Fibroblast of the aortic adventitia (primary cell): ENCODE measurements at places on chromosomes 5 and 9.

GRCh38 chr9:137301081-137301947 lies 757 bp downstream of the NRARP start:
- DNase-seq: peak; percentile 25

DNA sequence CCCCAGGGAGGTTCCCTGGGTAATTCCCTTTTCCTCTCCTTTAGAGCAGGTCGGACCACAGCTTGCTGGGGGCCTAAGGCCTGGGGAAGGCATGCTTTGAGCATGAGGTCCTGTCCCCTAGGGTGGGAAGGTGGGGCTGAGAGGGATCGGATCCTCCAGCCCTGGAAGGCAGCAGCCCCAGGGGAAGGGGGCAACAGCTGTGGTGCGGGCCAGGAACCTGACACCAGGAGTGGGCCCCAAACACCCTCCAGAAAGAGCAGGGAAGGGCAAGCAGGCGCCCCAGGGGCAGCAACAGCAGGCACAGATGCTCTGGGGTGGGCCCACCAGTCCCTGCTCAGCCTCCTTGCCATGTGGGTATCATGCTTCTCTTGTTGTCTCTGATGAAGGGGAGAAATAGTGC lies 3.2 kb upstream of the CORO2A start:
- DNase-seq: no peak

DNA sequence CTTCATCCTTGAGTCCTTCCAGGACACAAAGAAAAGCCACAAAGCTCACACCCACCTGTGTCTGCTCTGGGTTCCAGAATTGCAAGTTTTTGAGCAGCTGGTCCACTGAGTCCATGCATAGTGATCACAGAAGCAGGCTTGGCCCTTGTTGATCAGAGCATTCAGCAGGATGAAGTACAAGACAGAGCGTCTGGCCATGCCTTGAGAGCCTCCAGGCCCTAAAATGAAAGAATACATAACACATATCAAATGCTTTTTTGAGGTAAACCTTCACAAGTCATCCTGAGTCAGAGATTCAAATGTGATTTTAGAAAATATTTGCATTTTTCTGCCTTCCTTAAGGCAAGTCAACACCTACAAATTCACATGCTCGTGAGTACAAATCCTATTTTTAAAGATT lies 10.3 kb downstream of the C6 start:
- DNase-seq: no peak

- DNase-seq: peak; percentile 95
These were observed 758 bp upstream of the PDCD1LG2 start for GRCh38 chr9:5509573-5509972.

GRCh38 chr5:159083548-159084452 lies 15.9 kb downstream of the EBF1 start:
- DNase-seq: no peak

DNA sequence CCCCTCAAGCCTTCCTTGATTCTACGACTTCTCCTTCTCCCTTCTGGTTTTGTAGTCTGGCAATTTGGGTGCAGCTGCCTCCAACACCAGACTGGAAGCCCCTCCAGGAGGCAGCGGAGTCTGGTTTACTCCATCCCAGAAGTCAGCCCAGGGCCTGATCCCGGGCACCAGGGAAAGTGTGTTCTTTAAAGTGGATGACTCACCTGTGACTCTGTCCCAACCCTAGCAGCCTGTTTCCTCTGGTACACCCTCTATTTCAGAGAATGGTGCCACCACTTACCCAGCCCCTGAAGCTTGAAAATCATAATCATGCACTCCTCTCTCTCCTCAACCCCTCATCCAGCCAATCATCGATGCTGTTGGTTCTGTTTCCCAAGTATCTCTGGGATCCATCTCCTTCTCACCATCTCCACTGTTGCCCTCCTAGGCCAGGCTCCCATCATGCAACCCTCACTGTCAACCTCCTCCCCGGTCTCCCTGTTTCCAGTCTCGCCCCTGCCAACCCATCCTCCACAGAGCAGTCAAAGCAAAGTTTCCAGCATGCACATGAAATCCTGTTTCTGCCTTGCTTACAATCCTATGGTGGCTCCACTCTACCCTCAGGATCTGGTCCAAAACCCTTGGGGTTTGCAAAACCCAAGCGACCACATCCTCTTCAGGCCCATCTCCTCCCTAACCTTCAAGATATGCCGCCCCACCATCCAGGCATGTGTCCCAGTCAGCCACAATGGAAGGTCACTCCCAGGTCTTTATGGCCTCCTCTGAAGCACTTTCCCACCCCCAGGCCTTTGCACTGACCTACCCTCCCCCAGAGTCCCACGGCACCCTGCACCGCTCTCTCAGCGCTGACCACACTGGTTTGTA lies 10.5 kb downstream of the LHX6 start:
- no peak for DNase-seq

- DNase-seq: peak; percentile 94
These were observed 29.9 kb downstream of the CSF2 start for GRCh38 chr5:132103332-132103951.

DNA sequence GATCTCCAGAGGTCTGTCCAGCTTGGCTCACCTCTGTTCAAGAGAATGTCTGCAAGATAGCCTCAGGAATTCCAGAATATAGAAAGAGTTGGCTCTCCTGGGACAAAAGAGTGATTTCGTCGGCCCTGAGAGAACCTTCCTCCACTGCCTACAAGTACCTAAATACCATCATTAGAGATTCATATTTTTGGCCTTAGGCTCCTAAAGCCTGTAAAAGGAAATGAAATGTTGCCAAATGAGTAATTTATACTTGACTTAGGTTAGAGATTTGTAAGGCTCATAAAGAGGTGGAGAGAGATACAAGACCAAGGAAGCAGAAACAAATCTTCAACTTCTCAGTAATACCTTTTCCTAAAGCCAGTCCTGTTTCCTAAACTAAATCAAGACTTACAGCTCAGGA lies 146.2 kb downstream of the CCDC192 start:
- DNase-seq: no peak

- DNase-seq: peak; percentile 6
These were observed 976.4 kb upstream of the CDH9 start for GRCh38 chr5:28014779-28015178.

DNA sequence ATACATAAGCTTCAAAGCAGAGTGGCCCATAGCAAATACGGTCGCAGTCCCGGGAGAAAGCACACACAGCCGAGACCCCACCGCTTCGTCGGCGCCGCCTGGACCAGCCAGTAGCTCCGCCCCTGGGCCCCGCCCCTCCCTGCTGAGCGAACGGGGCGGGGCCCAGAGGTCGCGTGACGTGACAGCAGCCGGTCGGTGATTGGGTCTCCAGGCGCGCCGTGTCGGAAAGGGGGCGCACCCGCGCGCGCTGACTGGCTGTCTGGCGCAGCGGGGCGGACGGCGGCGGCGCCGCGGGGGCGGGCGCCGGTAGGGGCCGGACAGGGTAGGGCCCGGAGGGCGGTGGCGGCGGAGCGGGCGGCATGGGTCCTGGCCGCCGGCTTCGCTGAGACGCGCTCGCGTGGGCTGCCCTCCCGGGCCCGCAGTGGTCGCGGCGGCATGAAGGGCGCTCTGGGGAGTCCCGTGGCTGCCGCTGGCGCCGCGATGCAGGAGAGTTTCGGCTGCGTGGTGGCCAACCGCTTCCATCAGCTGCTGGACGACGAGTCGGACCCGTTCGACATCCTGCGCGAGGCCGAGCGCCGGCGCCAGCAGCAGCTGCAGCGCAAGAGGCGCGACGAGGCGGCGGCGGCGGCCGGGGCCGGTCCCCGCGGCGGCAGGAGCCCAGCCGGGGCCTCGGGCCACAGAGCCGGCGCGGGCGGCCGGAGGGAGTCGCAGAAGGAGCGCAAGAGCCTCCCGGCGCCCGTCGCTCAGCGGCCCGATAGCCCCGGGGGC lies at the start of gene HABP4:
Gene HABP4, plus strand, starts transcription at position 325 of the 768 bp plus-strand sequence. Its CDS starts 111 bp downstream, at position 436.
- DNase-seq: peak; percentile 90
